ENCODE measurements at places on chromosomes 13 and 19.

- no peak for DNase-seq
Observed at GRCh38 chr13:112198396-112199010, 131.6 kb downstream of the SOX1 start.

DNA sequence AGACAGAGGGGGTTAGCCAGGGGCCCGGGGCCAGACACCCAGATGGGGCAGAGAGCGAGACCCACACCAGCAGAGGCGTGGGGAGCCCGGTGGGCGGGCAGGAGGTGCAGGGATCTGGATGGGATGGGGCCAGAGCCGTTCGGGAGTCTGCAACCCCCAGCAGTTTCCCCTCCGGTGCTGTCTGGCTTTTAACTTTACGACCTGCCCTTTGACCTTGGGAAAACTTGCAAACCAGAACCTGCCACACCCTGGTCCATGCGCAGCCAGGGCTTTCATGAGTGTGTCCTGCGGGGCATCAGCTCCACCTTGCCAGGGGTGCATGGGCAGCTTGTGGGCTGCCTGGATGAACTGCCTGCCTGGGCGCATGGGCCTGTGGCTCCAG lies 9.8 kb downstream of the JOSD2 start:
- no peak for DNase-seq

DNA sequence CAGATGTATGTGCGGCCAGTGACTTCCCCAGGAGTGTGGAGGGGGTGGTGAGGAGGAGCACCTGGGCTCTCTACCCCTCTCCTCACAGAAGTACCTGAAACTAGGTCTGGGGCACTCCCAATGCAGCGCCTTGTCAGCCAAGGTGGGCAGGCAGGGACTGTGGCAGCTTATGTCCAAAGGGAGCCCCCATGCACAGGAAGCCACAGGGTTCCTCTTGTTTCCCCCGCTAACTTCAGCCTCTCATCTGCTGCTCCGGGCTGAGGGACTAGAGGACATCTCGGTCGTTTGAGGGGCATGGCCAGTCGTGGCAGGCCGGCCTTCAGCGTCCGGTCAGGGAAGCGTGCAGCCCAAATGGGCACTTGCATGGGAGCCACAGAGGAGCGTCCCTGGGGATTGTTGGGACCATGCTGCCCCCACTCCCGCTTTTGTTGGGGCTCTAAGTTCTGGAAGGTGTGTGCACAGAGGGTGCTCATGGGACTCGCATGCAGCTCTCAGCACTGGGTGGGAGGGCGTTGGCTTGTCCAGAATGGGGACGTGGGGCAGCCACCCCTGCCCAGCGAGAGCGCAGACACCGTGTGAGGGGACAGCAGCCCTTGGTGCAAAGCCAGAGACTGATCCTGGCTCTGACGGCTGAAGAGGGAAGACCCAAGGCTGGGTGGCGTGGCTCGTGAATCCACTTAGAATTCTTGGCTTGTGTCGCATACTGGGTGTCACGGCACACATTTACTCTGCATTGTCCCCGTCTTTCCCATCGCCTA lies 16.6 kb upstream of the NPAS1 start:
- DNase-seq, result no peak

GRCh38 chr13:53281677-53282076 lies 253.1 kb downstream of the OLFM4 start:
- DNase-seq, result no peak

- DNase-seq, result no peak
Observed at GRCh38 chr13:46751811-46752635, 44.9 kb downstream of the ESD start.

DNA sequence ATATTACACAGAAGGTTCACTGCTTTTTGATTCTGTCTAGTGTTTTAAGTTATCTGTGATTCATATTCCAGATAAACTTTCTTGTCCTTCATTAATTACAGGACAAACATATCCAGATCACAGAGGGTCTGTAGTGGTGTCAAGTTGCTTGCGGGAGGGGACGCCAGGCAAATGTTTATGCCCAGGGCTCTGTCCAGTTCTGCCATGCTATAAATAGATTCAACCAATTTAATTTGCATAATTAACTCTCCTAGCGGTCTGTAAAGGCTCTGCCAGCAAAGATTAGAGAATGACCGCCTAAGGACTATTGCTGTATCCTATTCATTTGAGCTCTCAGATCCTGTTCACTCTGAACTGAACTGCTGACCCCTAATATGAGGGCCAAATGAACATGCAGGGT lies 59.7 kb upstream of the TRPC4 start:
- DNase-seq, result no peak

- DNase-seq, result no peak
Observed at GRCh38 chr13:104382951-104383350, 1316.7 kb upstream of the SLC10A2 start.

Measured in GM19239 (cell line).